ENCODE measurements at places on chromosomes 7 and 10.

GRCh38 chr10:1872151-1872726 lies 134.9 kb upstream of the ADARB2 start:
- DNase-seq: no peak

GRCh38 chr7:70602117-70602516 lies 529.8 kb upstream of the GALNT17 start:
- no peak for DNase-seq

- DNase-seq: no peak
Measured at GRCh38 chr10:67036808-67037207, 111.0 kb downstream of the LRRTM3 start.

- DNase-seq: no peak
Measured at GRCh38 chr7:87475359-87476178, at the start of gene ABCB4. Gene ABCB4, minus strand, starts transcription at chr7:87475680. Its CDS starts 215 bp downstream, at chr7:87475465.

- no peak for DNase-seq
Measured at GRCh38 chr7:91630581-91631380, 249.7 kb downstream of the MTERF1 start.

DNA sequence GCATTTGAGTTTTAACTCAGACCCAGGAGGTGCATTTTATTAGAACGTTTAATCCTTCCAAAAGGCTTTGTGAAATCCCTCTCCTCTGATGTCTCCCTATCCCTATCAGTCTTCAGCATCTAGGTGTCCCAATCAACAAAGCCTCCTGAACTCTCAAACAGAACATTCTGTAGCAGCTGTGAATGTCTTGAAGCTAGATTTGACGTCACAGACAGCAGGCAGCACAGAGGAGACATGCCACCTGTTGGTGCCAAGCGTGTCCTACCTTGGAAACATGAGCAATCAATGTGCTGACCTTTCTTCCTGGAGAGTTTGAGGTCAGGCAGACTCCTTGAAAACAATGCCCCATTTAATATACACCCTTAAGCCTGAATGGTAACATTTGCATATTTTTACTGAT lies 125.5 kb downstream of the RNLS start:
- no peak for DNase-seq

DNA sequence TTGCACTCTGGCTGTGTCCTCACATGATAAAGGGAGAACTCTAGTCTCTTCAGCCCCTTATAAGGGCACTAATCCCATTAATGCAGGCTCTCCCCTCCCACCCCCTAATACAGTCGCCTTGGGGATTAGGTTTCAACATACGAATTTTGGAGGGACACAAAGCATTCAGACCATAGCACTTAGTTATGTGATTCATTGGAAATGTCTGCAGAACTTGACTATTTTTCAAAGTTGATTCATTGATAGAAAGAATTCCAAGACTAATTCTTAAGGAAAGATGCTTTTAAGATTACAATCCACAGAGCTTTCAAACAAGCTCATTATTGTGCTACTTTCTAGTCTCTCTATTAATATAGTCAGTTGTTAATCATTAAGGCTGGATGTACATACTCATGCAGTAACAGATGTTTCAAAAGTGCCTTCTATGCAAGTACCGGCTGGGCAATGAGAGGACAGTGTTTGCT lies 85.3 kb upstream of the RPA3 start:
- DNase-seq: no peak

Data from stimulated activated naive CD8-positive, alpha-beta T cell treated with anti-CD3 and anti-CD28 coated beads, Interleukin-15, amount 100 ng/mL, for 72 hours (primary cell).